ENCODE measurements at places on chromosomes 2 and 18.

GRCh38 chr2:105315314-105315713 lies 14.2 kb downstream of the TGFBRAP1 start:
- DNase-seq = no peak

- DNase-seq = no peak
Measured at GRCh38 chr18:67932271-67932670, 415.8 kb upstream of the DSEL start.

- DNase-seq = no peak
Measured at GRCh38 chr2:42048299-42049220, 739 bp downstream of the PKDCC start.

GRCh38 chr2:197675246-197675645 lies at the start of gene RFTN2:
Gene RFTN2, minus strand, starts transcription at chr2:197675587. Its CDS starts 129 bp downstream, at chr2:197675458.
- DNase-seq = no peak

DNA sequence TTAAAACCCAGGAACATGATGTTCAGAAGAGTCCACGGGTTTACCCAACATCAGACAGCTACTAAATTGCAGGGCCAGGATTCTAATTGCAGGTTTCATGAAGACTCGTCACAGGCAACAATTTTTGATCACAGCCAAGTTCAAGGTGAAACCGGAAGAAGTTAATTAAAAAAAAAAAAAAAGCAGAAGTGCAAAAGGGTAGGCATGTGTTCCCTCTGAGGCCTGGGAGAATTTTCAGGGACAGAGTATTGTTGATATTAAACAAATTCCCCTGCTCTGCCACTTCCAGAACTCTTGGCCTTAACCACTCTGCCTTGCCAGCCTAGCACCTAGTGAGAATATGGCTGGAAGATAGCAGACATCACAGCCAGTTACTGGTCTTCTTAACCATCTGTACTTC lies 99.4 kb upstream of the TRIB2 start:
- DNase-seq = no peak

GRCh38 chr2:200403814-200404213 lies 97.3 kb downstream of the SPATS2L start:
- DNase-seq = no peak

- no peak for DNase-seq
Measured at GRCh38 chr18:77119101-77119850, 13.3 kb downstream of the MBP start.

- no peak for DNase-seq
Measured at GRCh38 chr2:175074478-175074877, 69.3 kb upstream of the CHN1 start.

DNA sequence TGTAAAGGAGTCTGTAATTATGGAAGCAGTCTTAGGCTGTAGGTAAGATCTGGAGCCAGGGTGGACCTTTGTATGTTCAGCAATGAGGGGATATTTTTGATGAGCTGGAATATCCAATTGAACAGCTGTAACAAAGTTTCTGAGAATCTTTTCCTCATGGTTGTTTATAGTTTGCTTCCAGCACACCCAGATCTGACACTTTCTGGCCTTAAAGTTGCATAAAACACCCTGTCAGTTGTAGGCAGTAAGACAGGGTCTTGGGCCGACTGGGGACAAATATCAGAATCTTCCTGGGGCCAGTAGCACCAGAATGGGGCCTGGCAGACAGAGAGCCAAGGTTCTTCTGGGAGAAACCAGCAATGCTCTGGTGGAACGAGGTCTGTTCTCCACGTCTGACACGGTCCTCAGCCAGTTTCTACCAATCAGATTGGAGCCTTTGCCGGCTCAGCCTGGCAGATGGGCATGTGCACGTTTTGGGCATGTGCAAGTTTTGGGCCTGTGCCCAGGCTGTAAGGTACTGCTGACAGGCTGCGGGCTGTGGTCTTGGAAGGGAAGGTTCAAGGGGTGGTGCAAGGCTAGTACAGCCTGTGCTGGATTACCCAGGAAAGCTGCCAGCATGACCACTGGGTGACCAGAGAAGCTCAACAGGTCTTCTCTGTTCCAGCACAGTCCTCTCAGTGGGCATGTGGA lies 89.8 kb downstream of the PRKCE start:
- no peak for DNase-seq

DNA sequence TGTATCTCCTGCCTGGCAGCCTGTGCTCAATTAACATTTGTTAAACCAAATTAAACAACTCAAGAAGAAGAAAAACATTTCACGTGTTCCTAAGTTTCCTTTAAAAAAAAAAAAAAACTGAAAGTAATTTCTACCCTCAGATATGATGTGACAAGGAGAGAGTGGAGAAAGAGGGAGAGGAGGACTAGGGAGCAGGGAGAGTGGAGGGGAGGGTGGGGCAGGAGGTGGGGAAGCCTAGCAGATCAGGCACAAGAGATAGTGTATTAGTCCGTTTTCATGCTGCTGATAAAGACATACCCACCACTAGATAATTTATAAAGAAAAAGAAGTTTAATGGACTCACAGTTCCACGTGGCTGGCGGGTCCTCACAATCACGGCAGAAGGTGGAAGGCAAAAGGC lies 46.4 kb downstream of the CYP1B1 start:
- no peak for DNase-seq

DNA sequence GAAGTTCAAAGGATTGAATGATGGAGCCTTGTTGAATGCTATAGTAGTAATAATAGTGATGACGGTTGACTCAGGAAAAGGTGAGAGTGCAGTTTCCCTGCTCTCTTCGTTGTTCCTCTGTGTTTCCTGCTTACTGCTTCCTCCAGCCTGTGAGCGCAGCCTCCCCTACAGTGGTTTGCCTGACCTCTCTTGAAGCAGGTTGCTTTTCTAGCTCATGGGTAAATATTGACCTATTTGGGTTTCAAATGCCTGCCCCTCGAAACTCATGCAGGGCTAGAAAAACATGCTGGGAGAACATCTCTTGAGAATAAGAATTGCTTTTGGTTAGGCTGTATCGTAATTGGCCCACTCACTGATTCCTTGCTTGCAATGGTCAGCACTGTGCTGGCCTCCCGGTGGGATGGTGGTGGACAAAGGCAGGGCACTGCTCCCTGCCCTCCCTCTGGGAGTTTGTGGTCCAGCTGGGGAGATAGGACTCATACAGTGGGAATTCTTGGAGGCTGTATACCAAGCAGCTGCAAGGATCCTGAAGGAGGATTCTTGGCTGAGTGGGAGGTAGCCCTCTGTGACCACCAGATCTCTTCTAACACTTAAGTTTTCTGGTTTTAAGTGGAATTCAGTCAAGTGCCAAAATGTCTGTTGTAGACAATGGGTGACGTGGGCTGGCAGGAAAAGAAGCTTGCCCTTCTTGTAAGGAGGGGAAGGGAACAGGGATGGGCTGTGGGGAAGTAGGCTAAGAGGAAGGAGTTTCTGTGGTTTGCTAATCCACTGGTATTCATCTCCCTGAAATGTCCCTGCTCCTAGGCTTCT lies 5.4 kb upstream of the RNF181 start:
- no peak for DNase-seq

GRCh38 chr2:138779781-138780445 lies at the start of gene NXPH2:
Gene NXPH2, minus strand, starts transcription at chr2:138780390. Its CDS starts 149 bp downstream, at chr2:138780241.
- no peak for DNase-seq

DNA sequence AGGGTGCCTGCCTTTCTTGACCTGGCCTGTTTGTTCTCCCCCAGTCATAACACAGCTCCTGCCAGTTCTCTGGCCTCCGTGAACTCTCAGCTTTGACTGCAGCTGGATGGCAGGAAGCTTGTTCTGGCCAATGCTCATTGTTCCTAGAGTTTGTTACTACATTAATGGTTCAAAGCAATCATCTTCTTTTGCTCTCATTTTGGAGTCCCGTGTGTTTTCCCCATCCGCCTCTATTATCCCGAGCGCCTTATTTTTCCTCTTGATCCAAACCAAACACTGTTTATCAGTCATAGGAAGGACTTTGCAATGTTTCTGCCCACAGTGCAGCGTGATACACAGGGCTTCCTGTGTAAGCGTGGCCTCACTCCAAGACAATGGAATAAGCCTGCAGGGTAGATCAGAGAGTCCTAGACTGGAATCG lies 184.3 kb upstream of the APCDD1 start:
- DNase-seq = no peak

- DNase-seq = no peak
Measured at GRCh38 chr2:100910111-100910510, 90.2 kb downstream of the NPAS2 start.

- no peak for DNase-seq
Measured at GRCh38 chr2:101983486-101983885, 8.3 kb upstream of the IL1R2 start.
